Cerebellar nuclear complex (tissue), 1 donor: ENCODE measurements at places on chromosomes 2 and 18.

DNA sequence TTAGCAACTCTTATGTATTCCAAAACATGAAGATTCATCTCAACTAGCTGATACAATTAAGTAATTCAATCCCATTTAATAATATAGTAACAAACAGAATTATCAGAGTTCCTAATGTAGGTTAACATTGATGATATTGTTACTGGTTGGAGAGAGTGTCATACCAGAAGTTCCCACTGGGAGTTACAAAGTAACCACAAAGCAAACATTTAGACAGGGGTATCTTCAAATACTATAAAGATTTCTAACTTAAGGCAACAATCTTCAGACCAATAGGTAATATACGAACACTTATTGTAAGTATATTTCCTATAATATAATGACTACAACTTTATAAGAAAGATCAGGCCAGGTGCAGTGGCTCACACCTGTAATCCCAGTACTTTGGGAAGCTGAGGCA is 1372.9 kb upstream of the PIK3C3 start:
- no peak for DNase-seq

- no peak for DNase-seq
Observed at GRCh38 chr2:95349568-95350322, 52.6 kb downstream of the KCNIP3 start.

DNA sequence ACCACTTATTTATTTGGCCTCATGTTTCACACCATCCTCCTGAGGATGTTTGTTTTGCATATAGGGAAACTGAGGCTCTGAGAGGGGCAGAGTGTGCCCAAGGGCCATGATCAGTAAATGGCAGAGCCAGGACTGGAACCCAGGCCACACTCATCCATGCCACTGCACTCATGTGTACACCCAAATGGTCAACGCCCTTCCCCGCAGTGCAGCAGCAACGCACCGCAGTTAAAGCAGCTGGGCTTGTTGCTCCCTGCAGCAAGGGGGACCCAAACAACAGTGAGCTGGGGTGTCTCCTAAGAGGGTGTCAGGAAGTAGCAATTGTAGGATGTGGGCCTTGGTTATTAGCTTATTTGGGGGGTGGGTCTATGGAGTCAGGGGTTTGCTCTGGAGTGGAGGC is 36.6 kb downstream of the ZAP70 start:
- DNase-seq = no peak

DNA sequence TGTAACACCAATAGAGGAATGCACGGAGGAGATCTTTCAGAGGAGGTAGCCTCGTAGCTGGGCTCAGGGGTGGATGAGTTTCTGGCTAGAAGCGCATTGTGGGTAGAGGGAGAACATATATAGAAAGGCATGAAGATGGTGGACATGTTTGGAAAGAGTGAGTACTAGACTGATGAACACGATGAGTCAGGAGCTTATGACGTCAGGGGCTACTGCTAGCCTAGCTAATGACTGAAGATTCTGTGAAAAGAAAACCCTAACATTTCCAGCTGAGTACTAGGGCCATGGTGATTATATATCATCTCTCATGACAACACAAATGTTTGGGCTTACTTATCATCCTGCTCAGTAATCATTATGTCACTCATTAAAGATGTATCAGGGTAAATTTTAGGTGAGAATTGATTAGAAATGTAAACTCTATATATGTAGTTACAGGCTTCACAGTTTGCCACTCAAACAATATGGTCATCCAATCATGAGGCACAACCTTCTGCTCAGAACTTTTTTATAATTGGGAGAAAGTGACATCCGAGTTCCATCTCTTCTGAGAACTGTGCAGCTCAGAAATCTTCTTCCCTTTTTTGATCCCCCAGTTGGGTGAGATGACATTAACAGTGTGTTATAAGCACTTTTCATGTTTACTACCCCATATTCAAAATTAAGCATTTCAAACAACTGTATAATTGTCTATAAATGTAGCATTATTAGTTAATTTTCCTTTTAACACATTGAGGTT is 22.2 kb upstream of the IL1RN start:
- DNase-seq = no peak

- DNase-seq = no peak
Observed at GRCh38 chr2:207844648-207845047, 74.9 kb upstream of the FZD5 start.

DNA sequence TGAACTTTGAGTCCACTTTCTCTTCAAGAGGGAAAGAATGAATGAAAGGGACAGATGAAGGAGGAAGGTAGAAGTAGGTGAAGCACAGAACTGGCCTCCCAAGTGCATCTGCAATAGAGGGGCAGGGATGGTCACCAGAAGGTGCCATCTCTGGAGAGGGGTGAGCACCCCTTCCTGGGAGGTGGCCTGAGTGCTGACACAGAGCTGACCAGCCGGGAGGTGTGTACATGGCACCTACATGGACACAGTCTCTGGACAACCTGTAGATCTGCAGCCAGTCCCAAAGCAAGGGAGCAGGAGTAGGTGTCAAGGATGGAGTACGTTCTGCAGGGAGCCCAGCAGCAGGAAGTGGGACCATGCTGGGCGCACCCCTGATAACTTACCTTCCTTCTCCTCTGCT is 83.2 kb downstream of the TFCP2L1 start:
- DNase-seq = no peak

- no peak for DNase-seq
Observed at GRCh38 chr2:240399419-240400324, 35.8 kb upstream of the GPC1 start.

DNA sequence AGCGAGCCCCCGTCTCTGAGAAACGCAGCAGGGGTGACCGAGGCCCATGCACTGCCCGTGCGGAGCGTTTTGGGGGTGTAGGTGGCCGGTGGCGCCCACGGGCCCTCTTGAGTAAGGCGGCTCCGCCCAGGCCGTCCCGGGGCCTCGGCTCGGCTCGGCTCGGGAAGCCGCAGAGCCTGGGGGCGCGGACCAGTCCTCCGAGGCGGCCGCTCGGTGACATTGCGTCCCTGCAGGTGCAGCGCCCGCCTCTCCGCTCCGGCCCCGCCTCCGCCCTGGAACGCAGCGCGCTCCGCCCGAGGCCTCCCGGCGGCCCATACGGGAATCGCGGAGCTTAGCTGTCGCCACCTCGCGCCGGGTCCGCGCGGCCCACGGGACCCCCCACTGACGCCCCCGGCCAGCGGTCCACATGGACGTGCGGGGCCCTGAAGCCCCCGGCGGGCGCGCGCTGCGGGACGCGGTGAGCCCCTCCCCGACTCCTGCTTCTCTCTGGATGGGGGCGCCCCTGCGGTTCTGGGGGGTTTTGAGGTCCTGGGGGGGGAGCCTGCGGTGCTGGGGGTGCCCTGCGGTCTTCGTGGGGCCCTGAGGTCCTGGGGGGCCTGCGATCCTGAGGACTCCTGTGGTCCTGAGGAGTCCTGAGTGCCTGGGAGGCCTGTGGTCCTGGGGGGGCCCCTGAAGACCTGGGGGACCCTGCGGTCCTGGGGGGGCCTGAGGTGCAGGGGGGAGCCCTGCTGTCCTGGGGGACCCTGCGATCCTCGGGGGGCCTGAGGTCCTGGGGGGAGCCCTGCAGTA is at the start of gene HSBP1L1:
Gene HSBP1L1, plus strand, starts transcription at position 314 of the 789 bp plus-strand sequence. Its CDS starts 93 bp downstream, at position 407.
- peak; percentile 21 for DNase-seq

- no peak for DNase-seq
Observed at GRCh38 chr18:36638224-36638623, 190.6 kb downstream of the TPGS2 start.

GRCh38 chr2:102269200-102269524 is 42.2 kb upstream of the IL1RL1 start:
- DNase-seq = no peak

GRCh38 chr18:3368193-3368592 is 81.8 kb upstream of the TGIF1 start:
- no peak for DNase-seq

DNA sequence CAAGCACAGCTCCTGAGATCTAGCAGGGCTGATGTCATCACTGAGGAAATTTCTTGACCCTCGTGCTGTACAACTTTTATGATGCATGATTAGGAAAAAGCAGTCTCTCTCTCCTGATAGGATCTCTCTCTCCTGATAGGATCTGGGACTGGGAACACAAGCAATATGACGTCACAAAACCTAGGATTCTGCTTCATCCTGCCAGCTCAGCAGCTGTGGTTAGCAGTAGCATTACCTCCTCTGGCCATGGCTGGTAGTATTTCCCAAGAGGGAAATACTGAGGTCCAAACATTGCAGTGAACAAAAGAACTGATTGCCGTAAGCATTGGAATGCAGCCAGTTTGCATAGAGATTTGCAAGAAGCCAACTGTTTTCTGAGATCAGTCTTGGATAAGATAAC is 521.2 kb upstream of the POU3F3 start:
- DNase-seq = no peak

GRCh38 chr2:24448797-24449196 is 42.3 kb upstream of the NCOA1 start:
- no peak for DNase-seq

DNA sequence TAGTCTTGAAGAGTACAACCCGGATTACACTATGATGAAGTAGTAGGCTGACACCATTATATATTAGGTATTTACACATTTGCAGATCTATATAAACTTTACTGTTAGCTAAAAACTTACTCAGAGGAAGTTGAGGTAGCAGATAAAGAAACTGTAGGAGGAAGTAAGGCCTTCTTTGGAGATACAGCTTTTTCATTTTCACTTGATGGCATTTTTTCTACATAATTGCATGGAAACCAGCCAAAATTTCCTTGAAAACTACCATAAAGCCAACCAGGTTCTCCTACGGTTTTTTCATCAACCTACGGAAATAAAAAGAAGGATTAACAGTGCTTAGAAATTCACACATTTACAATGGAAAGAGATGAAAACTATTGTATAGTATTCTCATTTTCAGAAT is 86.6 kb downstream of the FAM228A start:
- DNase-seq = no peak
